ENCODE measurements at places on chromosomes 6 and 20. TPM values are rescaled to one million over a fixed set of nuclear protein-coding genes. Genes with fewer than 3 reads are reported as not detected.

Gene ABRACL
- 19.7 TPM for total RNA-seq

Gene TFEB
- 5.6 TPM for total RNA-seq

Gene MRAP2
- 0.17 TPM for total RNA-seq

Gene TTBK1
- under 0.01 TPM for total RNA-seq

Gene CST5
- total RNA-seq: not detected

Gene TSPO2
- not detected for total RNA-seq

Gene AGPAT4
- 6.9 TPM for total RNA-seq

Gene LHFPL5
- not detected for total RNA-seq

Gene HCK
- not detected for total RNA-seq

Gene SLC35D3
- total RNA-seq: not detected

Gene SIRPB2
- not detected for total RNA-seq

Gene UBE2C
- 12.9 TPM for total RNA-seq

Gene VGLL2
- not detected for total RNA-seq

Gene HECA
- 20.8 TPM for total RNA-seq

Gene GRM1
- total RNA-seq: 0.17 TPM
